Myocyte (in vitro differentiated cells): ENCODE measurements at places on chromosomes 16 and 17. TPM values are rescaled to one million over a fixed set of nuclear protein-coding genes. Genes with fewer than 3 reads are reported as not detected.

GRCh38 chr17:48546924-48547807 is 2.3 kb upstream of the HOXB2 start:
- DNase-seq = no peak

GRCh38 chr17:75571885-75572215 is 15.8 kb upstream of the MYO15B start:
- DNase-seq = no peak

DNA sequence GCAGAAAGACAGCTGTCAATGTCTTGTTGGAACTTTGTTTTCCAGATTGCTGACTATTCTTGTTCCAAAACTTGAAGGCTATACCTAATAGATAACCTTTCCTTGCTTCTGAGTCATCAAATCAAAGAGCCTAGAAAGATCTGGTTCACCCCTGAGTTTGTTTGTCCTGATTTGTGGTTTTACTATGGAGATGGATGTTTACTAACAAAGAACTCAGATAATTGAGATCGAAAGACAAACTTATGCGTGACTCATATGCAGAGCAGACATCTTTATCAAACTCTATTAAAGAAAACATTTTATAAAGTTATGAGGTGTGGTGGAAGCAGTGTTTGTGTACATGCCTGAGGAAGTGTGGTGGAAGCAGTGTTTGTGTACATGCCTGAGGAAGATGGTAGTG is 311.1 kb upstream of the TBX2 start:
- DNase-seq = no peak

UTS2R gene
- 29.1 and 60.3 TPM in 2 replicates for total RNA-seq

SLC5A11 gene
- 0.26 TPM in 1 of 2 replicates, not detected in the other for total RNA-seq

GP1BA gene
- not detected in 2 replicates for total RNA-seq

LRRC36 gene
- not detected in 2 replicates for total RNA-seq
